Frontal cortex (tissue), 4 donors: ENCODE measurements at places on chromosomes 4 and X.
A peak's percentile ranks its signal among the peaks of the same experiment; 100 is the strongest.

- DNase-seq = no peak
Observed at GRCh38 chrX:121120690-121121605, 73.5 kb downstream of the GLUD2 start.

DNA sequence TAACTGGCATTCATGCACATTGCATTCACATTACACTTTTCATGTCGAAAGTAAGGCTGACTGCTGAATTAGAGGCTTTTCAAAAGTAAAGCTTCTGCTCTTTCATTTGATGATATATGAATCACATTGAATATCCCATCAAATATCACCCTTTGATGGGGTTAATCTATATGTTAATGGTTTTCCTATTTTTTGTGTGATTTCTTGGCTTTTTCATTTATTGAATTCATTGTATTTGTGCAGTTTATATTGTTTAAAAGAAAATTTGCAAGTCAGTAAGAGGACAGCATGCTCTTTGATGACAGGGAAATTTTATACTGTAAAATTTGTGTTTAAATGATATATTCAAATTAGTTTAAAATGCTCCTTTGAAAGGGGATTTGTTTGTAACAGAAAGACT lies 344.1 kb downstream of the PCDH10 start:
- DNase-seq = no peak

DNA sequence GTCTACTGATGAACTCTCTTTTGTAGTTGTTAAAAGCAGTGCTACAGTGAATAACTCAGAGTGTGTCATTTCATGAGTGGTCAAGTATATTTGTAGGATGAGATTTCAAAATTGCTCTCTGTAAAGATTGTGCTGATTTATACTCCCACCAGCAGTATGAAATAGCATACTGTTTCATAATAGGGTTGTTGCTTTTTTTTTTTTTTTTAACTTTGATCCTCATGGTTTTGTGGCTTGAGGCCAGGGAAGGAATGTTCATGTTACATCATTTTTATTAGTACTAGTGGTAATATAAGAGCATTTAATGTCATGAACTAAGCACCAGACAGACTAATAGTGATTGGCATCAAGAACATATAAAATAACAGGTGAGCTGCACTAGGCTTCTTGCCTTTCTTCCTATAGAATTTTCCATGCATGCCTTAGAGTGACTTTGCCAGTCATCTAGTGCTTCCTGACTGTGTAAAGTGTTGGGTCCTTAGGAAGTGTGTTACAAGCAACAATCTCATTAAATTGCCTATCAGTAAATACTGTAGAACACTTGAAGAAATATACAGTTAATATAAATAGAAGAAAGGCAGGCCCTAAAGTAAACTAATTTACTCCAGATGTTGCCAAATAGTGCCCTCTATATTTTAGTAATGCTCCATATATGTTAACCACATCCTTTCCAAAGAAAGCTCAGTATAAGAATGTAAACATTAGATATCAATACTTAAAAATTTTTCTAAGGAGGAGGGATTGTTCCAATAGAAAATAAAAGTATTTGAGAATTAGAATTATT lies 38.6 kb upstream of the MSMO1 start:
- peak; percentile 10 for DNase-seq

DNA sequence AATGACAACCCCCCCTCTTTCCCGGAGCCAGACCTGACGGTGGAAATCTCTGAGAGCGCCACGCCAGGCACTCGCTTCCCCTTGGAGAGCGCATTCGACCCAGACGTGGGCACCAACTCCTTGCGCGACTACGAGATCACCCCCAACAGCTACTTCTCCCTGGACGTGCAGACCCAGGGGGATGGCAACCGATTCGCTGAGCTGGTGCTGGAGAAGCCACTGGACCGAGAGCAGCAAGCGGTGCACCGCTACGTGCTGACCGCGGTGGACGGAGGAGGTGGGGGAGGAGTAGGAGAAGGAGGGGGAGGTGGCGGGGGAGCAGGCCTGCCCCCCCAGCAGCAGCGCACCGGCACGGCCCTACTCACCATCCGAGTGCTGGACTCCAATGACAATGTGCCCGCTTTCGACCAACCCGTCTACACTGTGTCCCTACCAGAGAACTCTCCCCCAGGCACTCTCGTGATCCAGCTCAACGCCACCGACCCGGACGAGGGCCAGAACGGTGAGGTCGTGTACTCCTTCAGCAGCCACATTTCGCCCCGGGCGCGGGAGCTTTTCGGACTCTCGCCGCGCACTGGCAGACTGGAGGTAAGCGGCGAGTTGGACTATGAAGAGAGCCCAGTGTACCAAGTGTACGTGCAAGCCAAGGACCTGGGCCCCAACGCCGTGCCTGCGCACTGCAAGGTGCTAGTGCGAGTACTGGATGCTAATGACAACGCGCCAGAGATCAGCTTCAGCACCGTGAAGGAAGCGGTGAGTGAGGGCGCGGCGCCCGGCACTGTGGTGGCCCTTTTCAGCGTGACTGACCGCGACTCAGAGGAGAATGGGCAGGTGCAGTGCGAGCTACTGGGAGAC lies 1.6 kb downstream of the PCDH10 start:
- peak; percentile 36 for DNase-seq

DNA sequence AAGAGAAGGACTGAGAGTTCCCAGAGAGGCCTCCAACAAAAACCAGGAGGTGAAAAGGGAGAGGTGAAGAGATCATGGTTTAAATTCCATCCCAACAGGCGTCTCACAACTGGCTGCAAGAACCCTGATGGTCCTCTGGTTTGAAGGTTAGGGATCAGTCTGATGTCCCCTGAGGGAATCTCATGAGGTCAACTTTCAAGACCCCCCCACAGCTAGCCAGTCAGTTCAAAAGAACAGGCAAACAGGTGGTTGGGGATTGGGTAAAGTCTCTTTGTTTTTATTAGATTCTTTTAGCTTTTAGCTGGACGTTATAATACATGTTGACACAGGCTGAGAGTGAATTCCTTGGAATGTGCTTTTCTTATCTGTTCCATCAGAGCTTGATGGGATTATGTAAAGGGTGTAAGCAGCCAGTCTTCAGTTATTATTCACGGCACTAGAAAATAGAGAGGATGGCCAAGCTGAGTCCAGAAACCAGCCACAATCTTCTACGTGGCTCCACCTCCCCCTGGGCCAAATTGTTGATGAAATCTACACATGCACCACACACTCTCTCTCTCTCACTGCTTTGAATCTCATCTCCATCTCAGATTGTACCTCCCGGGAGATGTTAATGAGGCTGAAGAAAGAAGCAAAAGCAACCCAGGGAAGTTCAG lies 20.8 kb downstream of the ENPP6 start:
- DNase-seq = no peak

DNA sequence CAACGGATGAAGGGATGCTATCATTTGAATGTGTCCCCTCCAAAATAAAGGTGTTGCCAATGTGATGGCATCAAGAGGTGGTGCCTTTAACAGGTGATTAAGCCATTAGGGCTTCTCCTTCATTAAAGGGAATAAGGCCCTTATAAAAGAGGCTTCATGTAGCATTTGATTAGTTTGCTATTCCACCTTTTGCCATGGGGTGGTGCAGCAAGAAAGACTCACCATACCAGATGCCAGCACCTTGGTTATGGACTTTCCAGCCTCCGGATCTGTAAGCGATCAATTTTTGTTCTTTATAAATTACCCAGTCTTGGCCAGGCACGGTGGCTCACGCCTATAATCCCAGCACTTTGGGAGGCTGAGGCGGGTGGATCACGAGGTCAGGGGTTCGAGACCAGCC lies 7.9 kb upstream of the SLC25A43 start:
- DNase-seq = no peak

DNA sequence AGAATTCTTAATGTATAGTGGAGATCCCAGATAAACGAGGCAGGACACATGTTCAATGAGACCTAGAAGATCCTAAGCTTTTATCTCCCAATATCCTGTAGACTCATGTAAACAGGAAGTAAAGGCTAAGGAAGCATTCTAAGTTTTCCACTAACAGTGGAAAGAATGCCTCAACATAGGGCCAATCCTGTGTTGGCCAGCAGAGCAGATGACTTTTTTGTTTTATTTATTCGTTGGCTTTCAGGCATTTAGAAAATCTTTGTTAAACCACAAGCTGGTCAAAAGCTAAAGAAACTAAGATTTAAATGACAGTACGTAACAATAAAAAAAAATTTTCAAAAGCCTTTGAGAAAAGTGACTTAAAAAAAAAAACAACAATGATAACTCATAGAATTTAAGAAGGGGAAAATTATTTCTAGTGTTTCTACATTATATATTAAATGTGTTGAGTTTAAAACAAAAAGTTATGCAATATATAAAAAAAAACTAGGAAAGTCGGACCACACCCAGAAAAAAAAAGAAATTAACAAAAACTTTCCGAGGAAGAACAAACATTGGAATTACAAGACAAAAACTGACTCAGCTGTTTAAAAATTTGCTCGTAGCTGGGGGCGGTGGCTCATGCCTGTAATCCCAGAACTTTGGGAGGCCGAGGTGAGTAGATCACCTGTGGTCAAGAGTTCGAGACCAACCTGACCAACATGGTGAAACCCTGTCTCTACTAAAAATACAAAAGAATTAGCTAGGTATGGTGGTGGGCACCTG lies 759.3 kb downstream of the FSTL5 start:
- no peak for DNase-seq

GRCh38 chr4:57102050-57102624 lies 8.0 kb downstream of the IGFBP7 start:
- DNase-seq = no peak

DNA sequence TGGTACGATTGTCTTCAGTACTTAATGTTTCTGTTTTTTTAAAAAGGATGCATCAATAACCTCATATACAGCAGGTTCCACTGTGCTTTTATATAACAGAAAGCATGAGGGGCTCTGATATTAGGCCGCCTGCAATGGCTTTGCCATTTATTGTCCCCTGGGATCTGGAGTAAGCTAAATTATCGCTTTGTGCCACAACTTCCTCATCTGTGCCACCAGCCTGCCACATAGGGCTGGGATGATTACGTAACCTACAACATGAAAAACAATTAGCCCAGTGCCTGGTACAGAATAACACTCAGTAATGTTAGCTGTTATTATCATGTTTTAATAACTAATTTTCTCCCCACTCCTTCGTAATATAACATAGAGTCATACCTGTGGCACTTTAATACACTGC lies 65.5 kb upstream of the TRIM2 start:
- peak; percentile 31 for DNase-seq

- no peak for DNase-seq
Observed at GRCh38 chrX:129813662-129814368, 29.9 kb downstream of the ZDHHC9 start.

- DNase-seq = no peak
Observed at GRCh38 chrX:16204538-16204937, 37.3 kb downstream of the MAGEB17 start.

DNA sequence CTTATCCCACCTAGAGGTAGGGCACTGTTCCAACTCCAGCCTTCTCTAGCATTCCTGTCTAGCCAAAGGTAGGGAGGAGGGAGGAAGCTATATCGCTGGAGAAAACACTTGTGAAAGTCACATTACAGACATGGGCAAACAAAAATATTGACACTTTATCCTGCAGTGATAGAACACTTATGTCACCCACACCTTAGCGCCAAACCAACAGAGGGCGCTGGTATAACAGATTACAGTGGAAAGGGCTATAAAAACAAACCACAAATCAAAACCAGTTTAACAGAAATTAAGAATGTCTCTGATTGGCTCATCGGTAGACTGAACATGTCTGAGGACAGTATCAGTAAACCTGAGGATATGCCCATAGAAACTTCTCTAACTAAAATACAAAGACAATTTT lies 451.3 kb downstream of the TLL1 start:
- no peak for DNase-seq

DNA sequence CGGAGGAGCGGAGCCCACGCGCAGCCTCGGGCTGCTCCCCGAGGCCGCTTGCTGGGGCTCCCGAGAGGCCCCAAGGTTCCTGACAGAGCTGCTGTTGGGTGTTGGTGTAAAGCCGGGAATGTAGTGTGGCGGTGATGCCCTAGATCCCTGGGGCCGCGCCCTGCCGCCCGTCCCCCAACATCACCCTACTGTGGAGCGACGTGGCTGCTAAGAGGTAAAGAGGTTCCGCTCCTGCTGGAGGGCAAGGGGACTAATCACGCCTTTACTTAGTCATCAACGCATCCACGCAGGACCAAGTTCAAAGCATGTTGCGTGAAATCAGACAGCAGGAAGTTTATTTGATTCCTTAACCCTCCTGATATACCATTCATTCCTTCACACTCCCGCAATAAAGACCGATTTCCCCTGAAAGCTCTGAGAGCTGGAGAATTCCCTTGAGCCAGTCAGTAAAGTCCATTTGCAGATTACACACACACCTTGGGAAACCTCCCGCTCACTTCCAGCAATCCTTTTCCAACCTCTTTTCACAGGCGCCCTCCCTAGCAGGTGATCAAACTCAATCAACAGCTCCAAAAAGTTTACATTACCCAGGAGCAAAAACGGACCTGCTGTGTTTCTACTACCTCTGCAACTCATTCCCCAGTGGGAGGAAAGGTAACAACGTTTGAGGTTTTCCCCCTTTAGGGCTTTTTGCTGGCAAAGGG lies 579 bp upstream of the GABRA2 start:
- DNase-seq = no peak

DNA sequence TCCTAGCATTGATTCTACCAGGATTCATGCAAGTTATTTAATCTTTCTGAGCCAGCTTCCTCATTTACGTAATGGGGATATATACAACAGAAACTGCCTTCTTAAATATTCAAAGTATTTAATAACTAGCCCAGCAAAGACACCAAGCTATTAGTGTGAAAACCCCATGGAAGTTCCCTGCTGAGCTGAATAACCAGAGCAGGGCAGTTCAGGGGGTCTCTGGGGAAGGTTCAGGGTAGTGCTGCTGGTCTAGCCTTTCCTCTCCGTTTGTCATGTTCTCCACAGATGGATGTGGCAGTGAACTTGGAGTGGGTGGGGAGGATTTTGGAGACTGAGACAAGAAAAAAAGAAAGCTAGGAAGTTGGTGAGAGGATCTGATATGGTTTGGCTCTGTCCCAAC lies 240.8 kb upstream of the TAPT1 start:
- DNase-seq = no peak

DNA sequence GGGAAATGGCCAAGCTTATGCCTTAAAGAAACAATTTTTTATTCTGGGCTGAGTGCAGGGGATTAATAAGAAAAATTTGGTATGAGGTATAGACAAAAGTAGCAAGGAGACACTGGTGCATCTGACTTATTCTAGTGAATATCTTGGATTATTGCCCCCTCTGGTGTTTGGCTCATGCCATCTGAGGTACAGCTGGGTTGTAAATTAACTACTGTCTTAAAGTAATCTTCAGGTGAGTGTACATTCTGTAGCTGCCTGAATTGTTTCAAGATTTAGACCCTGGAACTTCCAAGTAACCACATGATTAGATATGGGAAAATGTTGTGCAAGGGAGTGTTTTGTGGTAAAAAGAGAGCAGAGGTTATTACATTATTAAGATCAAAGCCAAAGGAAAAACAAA lies 988.7 kb downstream of the FAM133A start:
- no peak for DNase-seq

DNA sequence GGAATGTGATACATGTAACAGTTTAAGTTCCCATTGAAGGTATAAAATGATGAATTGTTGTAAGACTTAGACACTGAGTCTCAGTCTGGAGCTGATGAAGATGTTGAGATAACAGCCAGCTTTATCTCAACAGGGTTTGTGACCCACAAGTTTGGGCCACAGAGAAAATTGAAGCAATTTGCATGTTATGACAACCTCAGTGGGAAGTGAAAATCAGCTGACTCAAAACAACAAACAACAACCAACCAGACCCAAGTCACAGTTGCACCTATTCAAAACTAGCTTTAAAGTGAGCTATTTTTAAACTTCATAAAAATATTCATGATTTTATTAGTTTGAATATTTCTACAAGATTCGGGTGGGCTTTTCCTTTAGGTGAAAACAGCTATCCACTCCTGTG lies 8.0 kb downstream of the SFRP2 start:
- no peak for DNase-seq
